Activated CD8-positive, alpha-beta T cell treated with anti-CD3 and anti-CD28 coated beads for 36 hours (primary cell): ENCODE measurements at places on chromosomes 16 and 17. TPM values are rescaled to one million over a fixed set of nuclear protein-coding genes. Genes with fewer than 3 reads are reported as not detected.
A peak's percentile ranks its signal among the peaks of the same experiment; 100 is the strongest.

The EMP2 gene
- total RNA-seq, result not detected

DNA sequence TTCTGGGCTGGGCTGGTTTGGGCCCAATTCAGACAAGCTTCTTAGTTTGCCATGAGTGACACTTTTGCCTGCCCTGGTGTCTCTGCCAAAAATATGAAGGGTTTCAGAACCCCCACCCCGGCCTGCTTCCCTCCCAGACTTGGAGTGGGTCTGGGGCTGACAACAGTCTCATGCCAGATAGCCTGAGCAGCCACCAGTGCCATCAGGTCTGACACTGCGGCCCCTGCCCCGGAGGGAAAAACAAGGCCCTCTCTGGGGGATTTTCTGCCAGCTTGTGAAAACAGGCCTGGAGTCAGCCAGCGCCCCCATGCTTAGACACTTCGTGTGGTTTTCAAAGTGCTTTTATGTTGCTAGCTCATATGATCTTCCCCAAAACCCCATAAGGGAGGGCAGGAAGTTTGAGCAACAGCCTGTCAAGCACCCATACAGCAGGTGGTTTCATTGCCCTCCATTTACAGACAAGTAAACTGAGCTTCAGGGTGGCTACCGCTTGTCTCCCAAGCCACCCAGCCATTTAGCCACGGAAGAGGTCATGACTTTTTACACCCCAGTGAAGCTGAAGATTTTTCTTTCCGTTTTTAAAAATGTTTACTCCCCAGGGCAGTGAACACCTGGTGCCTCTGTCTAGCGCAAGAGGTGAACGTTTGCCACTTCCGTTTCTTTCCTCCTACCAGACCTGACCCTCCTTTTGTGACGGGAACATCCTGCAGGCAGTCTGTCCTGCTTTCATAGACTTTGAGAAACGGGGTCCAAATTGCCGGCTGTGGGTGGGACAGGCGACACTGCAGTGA, 300.6 kb downstream of the SEC14L1 start:
- peak overlapping the region; percentile 94 for H3K27ac ChIP-seq
- H3K27me3 ChIP-seq, result no peaks in the 10 kb centered on the region
- H3K4me1 ChIP-seq, result peaks cover 98% of the 10 kb centered on the region
- peak; percentile 87 for DNase-seq

- no peak overlapping the region for H3K27ac ChIP-seq
Measured at GRCh38 chr16:73020409-73020884, 27.5 kb downstream of the ZFHX3 start.

DNA sequence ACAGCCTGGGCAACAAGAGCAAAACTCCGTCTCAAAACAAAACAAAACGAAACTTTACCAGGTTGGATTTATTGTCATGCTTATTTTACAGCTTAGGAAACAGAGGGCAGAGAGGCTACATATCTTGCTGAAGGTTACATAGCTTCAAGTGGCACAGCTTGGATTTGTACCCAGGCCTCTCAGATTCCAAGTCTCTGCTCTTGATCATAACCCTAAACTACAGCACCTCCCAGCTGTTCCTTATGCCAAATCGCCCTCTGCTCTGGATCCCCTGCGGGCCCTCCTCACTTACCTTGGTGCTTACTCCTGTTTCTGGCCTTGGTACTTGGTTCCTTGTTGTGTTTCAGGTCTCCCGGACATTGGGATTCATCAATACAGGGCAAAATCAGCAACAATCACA, 11.7 kb upstream of the CUEDC1 start:
- DNase-seq, result no peak
- no peaks in the 10 kb centered on the region for H3K36me3 ChIP-seq
